ENCODE measurements at places on chromosomes 16 and 17.

GRCh38 chr16:58670946-58671583 is 13.5 kb downstream of the SLC38A7 start:
- DNase-seq: no peak

DNA sequence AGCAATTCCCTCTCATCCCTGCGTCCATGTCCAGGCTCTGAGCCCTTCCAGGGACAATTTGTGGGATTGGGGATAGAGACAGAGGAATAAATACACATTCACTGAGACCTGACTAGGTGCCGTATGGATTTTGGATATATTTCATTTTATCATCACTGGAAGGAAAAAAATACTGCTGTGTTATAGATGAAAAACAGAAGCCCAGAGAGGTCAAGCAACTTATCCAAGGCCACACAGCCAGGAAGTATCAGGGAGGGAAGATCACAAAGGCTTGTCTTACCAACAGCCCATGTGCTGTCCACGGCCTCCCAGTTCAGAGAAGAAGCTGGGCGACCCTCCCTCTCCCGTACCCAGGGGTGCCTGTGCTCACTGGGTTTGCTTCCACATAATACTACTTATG is 6.1 kb upstream of the HAP1 start:
- no peak for DNase-seq

GRCh38 chr17:39660397-39661385 is 4.5 kb upstream of the TCAP start:
- DNase-seq: no peak

DNA sequence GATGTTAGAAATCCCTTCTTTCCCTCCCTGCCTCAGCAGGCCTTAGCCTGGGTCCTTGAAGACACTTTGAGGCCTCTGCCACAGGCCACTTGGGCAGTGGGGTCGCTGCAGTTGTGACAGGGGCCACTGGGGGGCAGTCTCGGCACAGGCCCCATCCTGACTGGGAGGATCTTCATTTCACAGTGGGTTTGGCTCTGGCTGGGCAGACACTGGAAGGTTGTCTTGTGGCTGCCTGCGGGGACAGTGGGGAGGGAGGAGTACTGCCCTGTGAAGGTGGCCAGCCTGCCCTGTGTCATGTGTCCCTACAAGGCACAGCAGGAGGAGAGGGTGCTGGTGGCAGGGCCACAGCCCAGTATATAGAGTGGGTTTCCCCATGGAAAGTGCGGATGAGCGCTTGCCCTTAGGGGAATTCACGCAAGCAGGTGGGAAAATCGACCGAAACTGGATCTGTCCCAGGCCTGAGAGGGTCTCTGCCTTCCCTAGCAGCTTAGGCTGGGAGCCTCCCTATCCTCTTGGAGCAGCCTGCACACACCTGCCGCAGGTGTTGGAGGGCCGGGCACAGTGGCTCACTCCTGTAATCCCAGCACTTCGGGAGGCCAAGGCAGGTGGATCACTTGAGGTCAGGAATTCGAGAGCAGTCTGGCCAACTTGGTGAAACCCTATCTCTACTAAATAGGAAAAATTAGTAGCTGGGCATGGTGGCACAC is 28.8 kb downstream of the GINS2 start:
- no peak for DNase-seq

DNA sequence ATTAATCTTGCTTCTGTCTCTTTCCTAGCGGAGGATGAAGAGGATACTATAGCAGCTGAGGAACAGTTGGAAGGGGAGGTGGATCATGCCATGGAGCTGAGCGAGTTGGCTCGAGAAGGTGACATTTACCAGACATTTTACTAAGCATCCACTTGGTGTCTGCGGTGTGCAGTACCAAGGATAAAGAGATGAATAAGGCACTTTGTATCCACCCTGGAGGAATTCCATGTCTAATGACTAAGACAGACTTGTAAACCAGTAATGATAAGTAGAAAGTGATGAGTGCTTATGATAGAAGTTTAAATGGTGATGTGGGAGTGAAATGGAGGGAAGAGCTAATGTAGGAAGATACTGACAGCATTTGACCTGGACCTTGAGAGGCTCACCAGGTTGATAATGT is 12.0 kb downstream of the SRCAP start:
- no peak for DNase-seq

DNA sequence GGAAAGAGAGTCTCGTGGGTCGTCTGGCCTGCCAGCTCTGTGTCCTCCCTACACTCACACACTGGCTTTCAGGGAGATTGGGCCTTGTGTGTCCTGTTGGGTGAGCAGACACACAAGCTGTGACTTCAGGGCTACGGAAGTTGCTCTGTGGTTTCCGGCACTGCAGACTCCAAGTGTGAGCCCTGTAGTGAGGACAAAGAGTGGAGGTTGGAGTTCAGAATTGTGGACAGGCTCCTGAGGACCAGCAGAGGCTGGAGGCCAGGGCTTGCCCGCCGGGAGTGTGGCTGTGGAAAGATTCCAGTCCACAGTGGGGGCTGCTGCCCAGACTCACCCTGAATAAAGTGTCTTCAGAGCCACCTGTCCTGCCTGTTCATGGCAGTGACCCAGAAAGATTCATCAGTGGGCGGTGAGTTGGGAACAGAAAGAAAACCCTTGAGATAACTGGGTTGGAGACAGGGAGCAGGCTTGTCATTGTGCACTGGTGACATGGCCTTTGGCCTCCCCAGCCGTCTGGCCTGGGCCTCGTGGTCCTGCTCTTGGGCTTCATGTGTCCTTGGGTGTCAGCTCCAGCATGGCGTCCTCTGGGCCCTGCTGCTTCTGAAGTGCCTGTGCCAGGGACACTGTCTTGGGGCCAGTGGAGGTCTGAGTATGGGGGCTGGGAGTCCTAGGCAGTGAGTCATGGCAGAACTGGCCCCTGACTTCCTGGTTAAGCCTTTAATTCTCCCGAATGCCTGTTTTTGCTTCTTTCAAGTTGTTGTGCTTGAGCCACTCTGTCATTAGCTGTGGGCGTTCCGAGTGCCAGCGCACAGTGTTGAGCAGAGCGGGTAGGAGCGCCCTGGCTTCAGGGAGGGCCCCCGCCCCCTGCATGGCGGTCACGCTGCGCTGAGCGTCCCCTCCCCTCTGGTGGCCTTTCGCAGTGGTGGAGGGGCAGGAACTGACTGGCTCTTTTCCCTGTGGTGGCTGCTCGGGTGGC is 19.9 kb upstream of the ZNF750 start:
- no peak for DNase-seq

DNA sequence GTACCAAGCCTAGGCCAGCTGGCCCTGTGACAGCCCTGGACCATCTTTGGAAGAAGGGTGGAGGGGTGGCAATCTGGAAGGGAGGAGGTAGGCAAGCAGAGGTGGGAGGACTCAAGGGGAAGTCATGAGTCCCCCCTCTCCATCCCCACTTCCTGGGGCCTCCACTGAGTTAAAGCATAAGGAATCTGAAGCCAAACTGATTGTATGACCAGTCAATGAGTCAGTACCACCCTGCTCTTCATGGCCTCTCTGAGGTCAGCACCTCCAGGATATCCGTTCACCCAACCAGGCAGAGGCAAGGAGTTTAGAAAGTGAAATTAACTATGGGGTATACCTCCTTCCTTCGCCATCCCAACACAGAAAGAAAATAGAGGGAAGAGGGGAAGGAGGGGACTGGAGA is 272.7 kb downstream of the SOX9 start:
- DNase-seq: no peak

GRCh38 chr16:11876306-11876705 is 25.0 kb upstream of the RSL1D1 start:
- DNase-seq: no peak

- no peak for DNase-seq
Observed at GRCh38 chr16:88340755-88341150, 42.0 kb upstream of the ZNF469 start.

DNA sequence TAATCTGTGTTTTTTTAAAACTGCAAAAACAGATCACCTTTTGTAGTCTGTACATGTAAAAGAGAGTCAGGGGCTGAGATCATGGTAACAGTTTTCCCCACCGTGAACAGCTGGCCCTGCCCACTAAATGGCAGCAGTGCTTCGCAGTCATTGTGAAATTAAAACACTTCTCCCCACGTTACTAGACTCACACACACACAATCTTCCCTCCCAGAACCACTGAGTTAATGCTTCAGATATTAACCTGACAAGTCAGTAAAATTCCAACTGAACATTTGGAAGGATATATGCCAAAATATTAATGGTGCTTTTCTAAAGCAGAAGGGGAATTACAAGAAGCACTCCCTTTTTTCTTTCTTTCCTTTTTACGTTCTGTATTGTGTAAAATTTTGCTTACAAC is 1.2 kb upstream of the CD300LG start:
- DNase-seq: no peak

DNA sequence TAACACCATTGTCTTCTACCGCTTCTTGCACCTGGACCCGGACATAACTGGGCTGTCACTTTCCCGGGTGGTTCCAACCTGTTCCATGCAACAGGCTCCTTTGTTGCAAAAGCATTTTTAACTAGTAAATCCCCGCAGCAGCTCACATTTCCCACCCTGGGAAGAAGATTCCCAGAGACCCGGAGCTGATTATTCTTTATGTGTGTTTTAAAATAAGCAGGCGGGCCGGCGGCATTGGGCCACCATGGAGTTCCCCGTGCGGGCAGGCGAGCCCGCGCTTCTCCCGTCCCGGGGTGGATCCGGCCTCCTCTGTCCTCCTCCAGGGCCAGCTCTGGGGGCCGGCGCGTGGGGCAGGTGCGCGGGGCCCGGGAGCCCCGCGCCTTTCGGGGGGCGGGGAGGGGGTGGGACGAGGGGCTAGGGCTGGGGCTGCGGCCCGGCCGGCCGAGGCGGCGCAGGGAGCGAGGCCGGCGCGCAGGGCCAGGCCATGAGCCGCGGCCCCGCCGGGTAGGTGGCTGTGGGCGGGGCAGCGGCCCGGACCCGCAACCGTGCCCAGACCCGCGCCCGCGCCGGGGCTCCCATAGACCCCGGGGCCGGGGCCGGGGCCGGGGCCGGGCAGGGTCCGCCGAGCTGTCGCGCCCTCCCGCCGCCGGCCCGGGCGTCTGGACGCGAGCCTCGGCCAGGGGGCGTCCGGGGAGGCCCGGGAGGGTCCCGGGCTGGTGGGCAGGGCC is 1.7 kb downstream of the CRAMP1 start:
- DNase-seq: no peak
